Activated naive CD4-positive, alpha-beta T cell treated with anti-CD3 and anti-CD28 coated beads, Interleukin-2, amount 50 U/mL, for 72 hours (primary cell): ENCODE measurements at places on chromosomes 7 and 10.

DNA sequence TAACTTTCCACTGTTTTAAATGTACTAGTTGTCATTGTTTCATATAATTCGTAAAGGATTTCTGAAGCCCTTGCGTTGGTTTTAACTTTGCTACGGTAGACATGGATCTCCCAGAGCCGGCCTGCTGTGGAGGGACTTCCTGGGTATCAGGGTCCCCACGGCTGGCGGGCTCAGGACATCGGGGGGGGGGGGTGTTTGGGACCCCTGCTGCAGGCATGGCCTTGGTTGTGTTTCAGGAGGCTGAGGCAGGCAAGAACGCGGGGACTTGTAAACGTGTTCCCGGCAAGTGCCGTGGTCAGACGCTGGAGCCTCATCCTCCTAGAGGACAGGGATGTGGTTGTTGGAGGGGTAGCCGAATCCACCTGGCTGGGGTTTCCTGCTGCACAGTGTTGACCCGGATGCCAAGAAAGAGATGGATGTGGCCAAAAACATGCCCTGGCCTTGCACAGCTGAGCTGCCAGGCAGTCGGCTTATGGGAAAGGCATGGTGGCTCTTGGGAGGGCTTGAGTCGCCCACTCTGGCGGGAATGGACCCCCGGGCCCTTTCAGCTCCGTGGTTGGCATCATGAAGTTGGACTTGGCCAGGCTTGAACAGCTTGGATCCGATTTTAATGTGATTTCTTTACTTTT lies 21.4 kb upstream of the CHST12 start:
- DNase-seq, result no peak

GRCh38 chr7:135459951-135460567 lies 49.8 kb downstream of the CNOT4 start:
- no peak for DNase-seq

DNA sequence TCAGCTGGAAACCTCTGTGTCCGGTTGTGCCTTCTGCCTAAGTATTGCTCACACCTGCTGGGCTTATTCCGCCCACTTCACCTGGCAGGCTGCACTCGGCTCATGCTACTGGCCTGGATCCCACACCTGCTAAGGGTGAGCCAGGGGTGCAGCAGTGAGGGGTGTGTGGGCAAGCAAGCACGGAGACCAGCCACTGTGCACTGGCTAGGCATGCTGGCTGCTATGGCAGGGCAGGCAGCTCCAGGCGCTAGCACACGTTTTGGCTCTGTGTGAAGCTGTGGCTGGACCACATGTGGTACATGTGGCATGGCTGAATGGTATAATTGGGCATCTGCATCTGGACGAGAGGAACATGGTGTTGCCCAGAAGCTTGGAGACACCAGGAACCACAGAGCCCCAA lies 940.7 kb downstream of the NRG3 start:
- no peak for DNase-seq

DNA sequence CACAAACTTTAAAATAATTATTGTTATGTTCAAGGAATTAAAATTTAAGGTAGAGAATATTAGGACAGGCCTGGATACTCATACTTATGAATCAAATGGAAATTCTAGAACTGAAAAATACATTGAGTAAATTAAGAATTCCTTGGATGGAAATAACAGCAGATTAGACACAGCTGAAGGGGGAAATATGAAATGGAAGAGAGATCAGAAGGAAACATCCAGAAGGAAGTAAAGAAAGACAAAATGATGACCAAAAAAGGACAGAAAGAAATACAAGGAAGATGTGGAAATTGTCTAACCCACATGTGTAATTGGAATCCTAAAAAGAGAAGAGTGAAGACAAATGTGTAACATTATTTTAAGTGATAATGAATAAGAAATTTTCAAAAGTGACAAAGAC lies 128.9 kb downstream of the ATRNL1 start:
- no peak for DNase-seq

GRCh38 chr7:36262309-36263094 lies 109.4 kb downstream of the EEPD1 start:
- no peak for DNase-seq

DNA sequence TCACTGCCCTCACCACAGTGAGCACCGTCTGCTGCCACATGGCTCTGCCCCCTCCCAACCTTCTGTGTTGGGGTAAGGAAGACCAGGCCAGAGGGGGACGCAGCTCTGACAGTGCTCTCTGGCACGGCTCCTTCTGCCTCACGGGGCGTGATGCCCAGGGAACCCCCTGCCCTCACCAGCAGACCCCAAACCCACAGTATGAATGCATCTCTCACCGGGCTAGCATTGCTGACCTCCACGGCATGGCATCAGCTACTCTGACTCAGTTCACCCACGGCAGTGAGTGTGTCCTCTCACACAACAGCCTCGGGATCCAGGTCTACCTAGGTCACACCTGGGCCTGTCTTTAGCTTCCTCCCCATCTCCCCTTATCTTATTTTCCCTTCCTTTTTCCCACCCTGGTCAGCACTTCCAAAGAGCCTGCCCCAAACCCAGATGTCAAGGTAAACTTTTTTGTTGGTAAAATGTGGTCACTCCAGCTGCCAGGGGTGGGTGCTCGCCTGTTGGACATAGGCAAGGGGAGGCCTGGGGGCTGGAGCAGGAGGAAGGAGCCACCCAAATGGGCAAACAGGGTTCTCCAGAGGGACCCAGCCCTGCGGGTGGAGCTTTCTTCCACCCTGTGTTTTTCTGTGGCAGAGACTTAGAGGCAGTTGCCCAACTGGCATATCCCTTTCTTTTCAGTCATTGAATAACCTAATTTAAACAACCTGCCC lies 4.4 kb downstream of the CALML3 start:
- peak; percentile 46 for DNase-seq

- no peak for DNase-seq
Measured at GRCh38 chr7:34011017-34011695, 105.8 kb downstream of the BMPER start.

DNA sequence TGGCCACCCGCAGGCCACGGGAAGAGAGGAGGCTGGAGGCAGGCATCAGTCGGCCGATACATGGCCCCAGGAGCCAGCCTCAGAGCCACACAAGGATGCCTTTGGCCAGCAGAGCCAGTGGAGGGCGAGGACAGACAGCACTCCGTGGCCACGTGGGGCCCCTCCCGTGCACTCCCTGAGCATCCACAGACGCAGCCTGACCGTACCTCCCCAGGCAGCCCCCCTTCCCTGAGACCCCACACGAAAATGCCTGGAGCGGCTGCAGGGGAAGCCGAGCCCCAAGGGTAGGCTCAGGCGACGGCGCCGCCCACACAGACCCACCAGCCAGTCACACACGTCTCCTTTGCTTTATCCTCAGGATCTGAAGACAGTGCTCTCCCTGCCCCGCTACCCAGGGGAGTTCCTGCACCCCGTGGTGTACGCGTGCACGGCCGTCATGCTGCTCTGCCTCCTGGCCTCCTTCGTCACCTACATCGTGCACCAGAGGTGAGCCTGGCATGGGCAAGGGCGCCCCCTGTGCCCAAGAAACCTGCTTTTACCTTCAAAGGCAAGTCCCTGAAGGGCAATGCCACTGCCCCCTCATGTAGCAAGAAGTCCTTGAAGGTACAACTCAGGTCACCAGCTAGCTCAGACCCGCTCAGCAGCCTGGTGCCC lies 9.0 kb downstream of the ADGRA1 start:
- no peak for DNase-seq

GRCh38 chr7:93212881-93213280 lies 13.4 kb downstream of the HEPACAM2 start:
- no peak for DNase-seq

- DNase-seq, result no peak
Measured at GRCh38 chr7:69814421-69814962, 216.2 kb downstream of the AUTS2 start.

DNA sequence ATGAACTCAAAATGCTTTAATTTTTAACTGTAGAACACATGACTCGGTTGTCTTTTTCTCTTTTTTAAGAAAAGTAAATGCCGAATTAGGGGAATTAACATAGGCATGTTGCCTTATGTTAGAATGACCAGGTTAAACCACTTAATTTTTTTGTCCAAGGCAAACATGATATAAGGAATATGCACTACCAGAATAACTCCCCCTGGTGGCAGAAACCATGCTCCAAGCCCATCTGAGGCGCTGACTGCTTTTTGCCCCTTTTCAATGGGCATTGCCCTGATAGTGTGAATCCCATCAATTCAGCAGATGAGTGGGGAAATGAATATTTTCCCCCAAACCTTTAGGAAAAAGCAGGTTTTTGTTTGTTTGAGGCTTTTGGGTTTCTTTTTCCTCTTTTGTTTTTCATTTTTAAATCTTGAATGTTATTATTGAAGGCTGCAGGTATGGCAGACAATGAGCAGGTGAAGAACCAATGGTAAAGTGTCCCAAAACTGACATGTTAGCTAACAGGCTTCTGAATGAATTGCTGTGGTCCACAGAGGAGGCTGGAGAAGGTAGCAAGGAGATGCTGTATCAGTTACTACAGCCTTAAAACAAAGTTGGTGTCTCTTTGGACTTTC lies 284.3 kb downstream of the SORCS3 start:
- DNase-seq, result peak; percentile 50
